Choroid plexus epithelial cell (primary cell): ENCODE measurements at places on chromosomes 6 and 20.
A peak's percentile ranks its signal among the peaks of the same experiment; 100 is the strongest.

DNA sequence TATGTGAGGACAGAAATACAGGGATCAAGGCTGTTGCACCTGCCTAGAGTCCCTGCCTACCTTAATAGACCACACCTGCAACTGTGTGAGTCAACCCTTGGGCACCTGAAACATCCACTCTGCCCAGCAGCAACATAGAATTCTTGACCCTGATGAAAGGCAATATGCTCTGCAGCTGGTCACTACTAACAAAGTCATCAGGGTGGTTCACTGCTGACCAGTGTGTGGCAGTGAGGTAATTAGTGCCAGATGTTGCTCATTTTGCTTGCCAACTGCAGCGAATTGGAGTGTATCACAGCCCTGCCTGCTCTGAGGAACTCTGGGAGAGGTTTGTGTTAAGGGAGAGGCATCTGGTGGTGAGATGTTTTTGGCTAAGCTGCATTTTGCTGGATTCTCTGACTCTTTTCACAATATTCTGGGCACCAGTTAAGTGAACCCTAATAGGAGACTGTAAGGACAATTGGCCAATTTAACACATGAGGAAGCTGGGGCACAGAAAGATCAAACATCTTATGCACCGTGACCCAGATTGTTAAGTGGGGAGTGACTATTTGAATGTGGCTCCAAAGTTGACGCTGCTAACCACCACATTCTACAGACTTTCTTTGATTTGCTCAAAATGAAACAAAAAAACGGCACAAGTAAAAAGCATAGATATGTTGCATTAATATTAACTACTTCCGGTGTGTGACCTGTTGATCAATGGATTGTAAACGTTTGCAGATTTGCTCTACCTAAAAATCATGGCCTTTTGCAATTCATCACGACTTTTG, 61.9 kb upstream of the OPRM1 start:
- DNase-seq, result no peak

GRCh38 chr6:19181211-19181610, 656.0 kb upstream of the ID4 start:
- DNase-seq, result no peak

DNA sequence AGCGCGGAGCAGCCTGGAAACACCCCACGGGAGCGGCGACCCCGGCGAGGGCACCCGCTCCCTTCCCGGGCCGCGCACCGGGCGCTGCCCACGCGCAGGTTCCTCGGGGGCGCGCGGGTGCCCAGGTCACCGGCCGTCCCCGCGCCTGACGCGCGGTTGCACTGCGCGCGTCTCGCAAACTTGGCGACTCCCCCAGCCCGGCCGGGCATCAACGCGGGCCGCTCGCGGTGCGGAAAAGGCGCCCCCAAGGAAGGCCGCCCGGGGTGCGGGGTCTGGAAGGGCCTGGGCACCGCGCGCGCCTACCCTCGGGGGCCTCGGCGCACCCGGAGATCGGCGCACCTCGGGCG, 555 bp upstream of the ZBTB46 start:
- no peak for DNase-seq

GRCh38 chr20:58216334-58216733, 12.1 kb downstream of the ANKRD60 start:
- DNase-seq, result peak; percentile 49

DNA sequence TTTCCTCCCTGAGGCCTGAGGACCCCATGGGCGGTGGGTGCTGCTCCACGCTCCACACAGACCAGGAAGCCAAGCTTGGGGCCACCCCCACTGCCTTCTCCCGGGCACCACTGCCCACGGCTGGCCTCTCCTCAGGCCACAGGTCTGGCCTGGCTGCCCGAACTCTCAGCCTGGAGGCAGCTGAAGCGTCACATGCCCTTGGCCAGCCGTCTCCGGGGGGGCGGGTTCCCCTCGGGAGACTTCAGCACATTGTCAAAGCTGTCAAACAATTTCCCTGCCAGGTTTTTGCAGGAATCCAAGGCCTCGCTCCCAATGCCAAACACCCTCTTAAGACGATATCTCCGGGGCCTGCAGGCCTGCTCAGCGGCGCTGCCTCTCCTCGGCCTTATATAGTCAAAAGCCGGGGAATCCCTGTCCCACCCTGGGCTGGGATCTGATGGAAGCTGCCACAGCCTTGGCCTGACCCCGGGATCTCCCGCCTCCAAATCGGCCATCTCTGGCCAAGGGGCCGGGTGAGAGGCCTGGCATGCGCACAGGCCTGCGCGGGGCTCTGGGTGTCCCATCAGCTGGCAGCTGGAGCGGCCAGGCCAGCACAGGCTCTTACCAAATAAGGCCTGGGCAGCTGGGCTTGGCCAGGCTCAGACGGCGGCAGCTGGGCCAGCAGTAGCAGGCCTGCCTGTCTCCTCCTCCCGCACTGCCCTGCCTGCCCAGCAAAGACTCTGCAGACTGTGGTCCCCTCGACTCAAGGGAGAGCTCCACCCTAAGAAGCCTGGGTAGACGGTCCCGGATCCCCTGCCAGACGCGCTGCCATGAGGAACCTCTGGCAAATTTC, 49.7 kb downstream of the RBM38 start:
- DNase-seq, result no peak

- no peak for DNase-seq
These were observed 782.4 kb upstream of the EYS start for GRCh38 chr6:66489269-66489987.
